GM04504 (cell line): ENCODE measurements at places on chromosomes 3 and 15.

DNA sequence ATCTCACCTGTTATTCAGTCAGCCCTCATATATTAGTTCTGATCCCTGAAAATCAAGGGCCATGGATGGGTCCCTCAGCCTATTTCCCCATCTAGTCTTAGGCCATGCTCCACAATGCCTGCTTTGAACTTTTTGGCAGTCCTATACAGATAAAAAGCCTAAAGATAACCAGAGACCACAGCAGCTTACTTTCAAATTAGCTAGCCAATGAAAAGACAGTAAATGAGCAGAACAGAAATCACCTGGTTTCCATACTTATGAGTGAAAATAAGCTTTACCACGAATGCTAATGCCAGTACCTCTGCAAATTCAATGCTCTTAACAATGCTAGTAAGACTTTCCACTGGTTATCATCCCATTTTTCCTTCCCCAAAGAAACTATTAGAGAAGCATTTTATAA, 141.6 kb upstream of the SPRED1 start:
- DNase-seq: no peak

DNA sequence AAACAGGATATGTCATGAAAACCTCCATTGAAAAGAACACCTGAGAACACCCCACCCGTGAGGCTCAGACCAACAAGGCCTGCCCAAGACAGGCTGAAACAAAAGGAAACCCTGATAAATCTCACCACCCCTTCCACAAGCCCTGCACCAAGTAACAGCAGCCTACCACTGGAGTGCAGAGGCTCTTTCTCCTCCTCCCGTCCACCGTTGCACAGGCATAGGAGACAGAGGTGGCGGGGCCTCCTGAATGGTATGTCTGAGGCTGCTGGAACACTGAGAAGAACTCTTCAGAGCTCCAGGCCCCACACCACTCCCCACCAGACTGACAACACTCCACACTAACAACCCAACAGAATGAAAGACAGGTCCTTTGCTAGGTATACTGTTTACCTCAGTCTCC, 21.4 kb downstream of the CHDH start:
- DNase-seq: no peak

- DNase-seq: no peak
These were observed 69.2 kb upstream of the DCP1A start for GRCh38 chr3:53416530-53416929.

DNA sequence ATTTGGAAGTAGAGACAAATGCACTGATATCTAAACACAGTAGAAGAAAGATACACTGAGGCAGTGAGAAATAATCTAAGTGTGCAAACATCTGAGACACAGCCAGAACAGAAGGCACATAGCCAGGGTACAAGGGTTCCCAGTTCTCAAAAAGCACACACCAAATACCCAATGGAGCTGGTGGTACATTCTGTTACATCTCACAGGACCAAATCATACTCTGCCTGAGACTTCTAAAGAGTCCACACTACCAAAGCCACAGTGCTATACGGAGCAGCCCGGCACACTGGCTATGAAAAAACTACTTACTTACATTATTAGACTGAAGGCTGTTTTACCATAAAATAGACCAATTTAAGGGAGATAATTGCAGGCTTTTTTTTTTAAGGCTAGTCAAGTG, 19.3 kb downstream of the CLPX start:
- no peak for DNase-seq

DNA sequence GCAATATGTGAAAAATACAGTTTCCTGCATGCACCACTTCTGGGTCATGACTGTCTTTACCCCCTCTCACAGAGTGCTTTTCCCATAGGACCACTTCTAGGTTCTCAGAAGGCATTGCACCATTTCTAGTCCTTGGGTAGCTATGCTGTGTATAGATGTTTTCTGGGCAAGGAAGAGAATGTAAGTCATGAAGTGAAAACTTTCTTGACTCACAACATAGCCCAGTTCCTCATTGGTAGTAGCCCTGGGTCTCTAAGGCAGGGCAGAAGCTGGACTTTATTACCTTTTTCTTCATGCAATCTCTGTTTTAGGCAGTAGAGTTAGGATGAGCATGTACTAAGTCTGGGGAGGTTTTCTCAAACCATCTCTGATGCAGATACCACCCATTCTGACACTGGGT, 203.1 kb downstream of the EPHB1 start:
- no peak for DNase-seq

DNA sequence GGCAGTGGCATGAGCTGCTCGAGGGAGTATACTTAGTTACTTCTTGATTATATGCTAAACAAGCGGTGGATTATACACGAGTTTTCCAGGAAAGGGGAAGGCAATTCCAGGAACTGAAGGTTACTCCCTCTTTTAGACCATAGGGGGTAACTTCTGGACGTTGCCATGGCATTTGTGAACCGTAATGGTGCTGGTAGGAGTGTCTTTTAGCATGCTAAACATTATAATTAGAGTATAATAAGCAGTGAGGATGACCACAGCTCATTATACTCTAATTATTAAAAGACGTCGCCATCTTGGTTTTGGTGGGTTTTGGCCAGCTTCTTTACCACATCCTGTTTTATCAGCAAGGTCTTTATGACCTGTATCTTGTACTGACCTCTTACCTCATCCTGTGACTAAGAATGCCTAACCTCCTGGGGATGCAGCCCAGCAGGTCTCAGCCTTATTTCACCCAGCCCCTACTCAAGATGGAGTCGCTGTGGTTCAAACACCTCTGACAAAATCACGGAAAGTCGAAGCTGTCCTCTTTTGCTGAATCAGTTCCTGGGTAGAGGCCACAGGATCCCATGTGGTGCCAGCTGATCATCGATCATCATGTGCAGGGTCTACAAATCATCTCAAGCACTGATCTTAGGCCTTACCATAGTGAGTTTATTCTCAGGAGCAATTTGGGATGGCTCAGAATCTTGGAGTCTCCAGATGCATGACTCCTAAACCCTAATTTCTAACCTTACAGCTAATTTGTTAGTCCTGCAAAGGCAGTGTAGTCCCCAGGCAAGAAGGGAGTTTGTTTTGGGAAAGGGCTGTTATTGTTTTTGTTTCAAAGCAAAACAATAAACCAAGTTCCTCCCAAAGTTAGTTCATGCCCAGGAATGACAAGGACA, 149.1 kb downstream of the TJP1 start:
- DNase-seq: no peak

DNA sequence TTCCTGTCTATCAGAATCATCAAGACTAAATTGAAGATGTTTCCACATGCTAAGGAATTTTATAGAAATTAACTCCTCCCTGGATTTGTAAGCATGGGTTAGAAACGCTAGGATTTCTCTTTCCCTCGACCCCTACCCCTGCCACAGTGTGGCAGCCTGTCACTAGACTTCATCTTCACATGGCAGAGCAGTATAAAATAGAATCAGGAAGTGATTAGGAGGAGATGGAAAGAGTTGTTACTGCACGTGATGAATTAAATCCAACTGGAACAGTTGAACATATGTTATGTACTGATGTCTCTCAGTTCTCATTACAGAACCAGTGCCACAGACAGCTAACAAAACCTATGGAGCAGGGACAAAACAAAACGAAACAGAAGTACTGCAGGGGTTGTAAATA, 130.0 kb upstream of the BNIP2 start:
- DNase-seq: no peak

DNA sequence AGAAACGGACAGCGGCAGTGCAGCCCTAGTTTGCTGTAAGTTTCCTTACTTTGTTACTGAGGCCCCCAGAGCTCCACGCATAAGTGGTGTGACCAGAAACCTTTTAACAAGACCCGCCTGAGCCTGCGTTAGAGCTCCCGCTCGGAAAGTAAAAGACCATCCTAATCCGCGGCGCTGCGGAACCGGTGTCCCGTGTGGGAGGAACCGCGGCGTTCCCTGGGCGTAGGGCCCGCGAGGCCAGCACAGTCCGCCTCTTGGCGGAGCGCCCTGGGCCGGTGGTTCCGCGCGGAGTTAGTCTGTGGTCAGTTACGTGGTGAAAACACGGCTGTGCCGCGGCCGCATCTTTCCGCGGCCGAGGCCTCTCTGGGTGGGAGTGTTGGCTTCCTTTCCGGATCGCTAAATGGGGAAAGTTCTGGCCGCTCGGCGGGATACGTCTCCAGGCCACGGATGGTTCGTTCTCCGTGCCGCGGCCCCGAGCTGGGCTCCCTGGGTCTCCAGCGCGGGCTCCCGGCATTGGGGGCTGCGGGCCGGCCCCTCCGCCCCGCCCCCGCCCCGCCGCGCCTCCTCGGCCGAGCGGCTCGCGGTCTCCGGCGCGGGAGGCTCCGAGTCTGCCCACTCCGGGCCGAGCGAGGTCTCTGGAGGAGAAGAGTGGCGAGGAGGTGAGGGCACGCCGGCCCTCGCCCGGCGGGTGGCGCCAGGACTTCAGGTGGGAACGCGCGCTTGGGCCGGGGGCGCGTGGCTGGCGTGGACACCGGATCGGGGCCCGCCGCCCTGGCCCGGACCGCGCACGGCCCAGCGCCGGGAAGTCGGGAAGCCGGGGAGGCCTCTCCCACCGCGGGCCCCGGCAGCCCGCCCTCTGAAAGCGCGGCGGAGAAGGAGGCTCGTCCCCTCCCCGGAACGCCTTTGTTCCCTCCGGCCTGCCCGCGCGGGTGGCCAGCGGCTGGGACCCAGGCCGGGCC, 754 bp downstream of the B3GNT5 start:
- no peak for DNase-seq

- DNase-seq: no peak
These were observed 7.2 kb upstream of the IQCF6 start for GRCh38 chr3:51786267-51786666.

- DNase-seq: no peak
These were observed 269.9 kb downstream of the AGBL1 start for GRCh38 chr15:86349565-86349964.

DNA sequence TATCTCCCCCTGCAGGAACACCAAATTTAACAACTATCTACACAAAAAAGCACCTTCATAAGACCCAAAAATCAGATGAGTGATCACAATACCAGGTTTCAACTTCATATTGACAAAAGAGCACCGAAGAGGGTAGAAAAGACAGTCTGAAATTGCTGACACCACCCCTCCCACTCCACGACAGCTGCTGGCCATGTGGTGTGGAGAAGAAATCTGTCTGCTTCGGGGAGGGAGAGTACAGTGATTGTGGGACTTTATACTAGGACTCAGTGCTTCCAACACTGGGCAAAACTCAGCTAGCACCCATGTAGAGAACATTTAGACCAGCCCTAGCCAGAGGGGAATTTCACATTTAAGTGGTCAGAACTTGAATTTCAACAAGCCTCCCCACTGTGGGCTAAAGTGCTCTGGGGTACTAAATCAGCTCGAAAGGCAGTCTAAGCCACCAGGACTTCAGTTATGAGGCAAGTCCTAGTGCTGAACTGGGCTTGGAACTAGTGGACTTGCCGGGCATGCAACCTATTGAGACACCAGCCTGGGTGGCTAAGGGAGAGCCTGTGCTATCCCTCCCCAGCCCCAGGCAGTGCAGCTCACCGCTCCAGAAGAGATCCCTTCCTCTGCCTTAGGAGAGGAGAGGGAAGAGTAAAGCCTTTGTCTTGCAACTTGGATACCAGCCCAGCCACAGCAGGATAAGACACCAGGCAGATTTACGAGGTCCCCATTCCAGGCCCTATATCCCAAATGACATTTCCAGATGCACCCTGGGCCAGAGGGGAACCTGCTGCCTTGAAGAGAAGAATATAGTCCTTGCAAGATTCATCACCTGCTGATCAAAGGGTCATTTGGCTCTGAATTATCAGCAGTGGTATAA, 44.6 kb upstream of the POU1F1 start:
- DNase-seq: no peak

DNA sequence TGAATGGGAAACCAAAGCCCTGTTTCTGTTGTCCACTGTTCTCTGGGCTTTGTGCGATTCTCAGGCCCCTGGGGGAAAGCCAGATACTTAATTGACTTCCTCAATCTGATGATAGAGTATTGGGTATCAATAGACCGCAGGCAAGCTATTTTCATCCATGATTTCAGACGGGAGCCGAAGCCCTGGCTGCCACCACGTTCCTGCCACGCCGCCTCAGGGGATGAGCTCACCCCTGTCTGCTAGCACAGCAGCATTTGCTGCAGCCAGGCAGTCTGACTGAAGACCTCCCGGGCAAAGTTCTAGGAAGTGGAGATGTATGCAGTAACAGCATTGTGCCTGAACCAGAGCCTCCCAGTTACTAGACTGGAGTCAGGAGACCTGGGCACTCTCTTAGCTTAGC, 69.8 kb downstream of the ISG20 start:
- no peak for DNase-seq

DNA sequence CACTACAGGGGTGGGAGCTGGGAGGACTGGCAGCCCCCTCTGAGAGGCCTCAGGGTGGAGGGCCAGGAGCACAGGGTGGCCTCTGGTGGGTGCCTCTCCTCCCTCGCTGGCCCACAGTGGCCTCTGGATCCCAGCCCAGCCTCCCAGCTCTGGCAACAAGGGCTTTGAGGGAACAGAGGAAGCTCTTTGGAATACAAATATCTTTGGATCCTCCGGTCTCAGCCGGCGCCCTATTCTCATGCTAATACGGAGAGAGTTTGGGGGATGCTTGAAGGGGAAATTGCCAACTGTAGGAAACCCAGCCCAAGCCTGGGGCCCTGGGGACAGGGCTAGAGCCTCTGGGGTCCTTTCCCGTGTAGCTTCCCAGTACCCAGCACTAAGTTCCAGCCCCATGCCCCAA, 33.4 kb upstream of the INSYN1 start:
- DNase-seq: no peak

- DNase-seq: no peak
These were observed 1.6 kb upstream of the FOXP1 start for GRCh38 chr3:71585131-71585530.

DNA sequence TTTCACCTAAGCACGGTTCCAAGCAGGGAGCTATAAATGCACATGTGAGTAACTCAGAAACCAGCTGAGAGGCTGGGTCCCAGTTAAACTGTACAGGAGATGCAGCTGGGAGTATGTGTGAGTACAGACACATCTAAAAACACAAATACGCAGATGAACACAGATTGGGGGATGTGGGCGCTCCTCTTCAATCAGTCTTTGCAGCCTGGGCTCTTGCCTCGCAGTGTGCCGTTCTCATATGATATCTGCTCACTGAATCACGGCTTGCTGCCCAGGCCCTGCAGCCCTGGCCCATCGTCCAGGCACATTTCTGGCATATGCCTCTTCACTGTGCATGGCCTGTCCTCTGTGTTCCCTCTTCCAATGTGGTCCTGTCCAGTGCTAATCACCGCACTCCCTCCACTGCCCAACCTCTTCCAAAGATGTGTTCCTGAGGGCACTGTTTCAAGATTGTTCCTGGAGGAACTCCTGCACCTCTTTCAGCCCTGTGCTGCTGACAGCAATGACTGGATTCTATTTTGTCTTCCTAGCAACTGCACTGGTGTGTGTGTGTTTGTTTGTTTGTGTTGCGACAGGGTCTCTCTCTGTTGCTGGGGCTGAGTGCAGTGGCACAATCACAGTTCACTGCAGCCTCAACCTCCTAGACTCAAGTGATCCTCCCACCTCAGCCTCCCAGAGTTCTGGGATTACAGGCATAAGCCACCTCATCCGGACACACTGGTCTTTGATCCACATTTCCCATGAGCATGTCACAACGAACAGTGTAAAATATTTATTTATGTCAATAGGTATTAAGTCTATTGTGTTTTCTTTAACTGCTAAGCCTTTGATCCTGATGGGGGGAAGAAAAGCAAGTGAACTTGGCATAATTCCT, 17.0 kb downstream of the CA12 start:
- no peak for DNase-seq
